Cortex of kidney (tissue), 1 donor: ENCODE measurements at places on chromosomes 3 and 15.

GRCh38 chr3:112739252-112739965 lies 98.5 kb upstream of the CCDC80 start:
- DNase-seq: no peak

DNA sequence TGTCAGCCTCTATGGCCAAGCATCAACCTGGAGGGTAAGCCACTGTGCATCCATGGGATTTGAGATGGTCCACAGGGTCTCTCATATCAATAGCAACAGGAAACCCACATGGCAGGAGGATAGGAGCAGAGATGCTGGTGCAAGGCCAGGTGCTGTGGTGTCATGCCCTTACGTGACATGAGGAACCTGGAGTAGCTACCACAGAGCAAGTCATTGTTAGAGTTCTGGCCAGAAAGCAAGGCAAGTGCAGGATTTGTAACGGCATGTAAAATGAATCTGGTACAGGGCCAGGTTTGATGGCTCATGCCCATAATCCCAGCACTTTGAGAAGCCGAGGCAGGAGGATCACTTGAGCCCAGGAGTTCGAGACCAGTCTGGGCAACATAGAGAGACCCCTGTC lies 14.8 kb upstream of the ZNF774 start:
- no peak for DNase-seq

- DNase-seq: no peak
Observed at GRCh38 chr3:69085168-69085832, 563 bp downstream of the ARL6IP5 start.

GRCh38 chr3:111738238-111738637 lies 120.8 kb upstream of the PHLDB2 start:
- DNase-seq: no peak

DNA sequence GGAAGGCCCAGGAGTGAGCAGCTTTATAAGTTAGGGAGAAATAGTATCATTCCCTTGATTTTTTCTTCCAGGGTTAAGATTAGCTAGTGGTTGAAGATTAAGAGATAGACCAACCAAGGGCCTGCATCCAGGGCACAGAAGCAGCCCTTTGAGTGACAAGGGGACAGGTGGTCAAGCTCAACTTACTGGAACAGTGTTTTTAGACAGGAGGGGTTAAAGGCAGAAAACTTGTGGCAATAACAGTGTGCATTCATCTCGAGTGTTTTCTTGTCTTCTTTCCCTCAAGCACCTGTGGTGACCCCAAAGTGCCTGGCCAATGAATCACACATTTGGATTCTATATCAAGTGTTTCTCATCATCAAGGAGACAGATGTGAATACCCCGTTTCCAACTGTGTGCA lies 267.5 kb downstream of the PDCD6IP start:
- no peak for DNase-seq

DNA sequence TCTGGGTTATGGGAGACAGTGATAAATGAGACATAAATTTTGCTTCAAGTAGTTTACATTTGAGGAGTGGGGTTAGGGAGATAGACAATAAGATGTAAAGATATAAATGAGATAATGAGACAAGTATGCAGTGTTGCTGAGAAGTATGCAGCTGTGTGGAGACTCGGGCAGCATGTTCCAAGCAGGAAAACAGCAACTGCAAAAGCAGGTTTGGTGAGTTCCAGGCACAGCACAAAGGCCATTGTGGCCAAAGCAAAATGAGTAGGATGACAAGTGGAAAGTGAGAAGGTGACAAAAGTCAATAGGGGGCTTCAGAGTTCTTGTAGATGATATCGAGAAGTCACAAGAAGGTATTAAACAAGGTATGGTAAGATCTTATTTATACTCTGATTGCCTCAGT lies 259.1 kb upstream of the PEX5L start:
- DNase-seq: no peak

DNA sequence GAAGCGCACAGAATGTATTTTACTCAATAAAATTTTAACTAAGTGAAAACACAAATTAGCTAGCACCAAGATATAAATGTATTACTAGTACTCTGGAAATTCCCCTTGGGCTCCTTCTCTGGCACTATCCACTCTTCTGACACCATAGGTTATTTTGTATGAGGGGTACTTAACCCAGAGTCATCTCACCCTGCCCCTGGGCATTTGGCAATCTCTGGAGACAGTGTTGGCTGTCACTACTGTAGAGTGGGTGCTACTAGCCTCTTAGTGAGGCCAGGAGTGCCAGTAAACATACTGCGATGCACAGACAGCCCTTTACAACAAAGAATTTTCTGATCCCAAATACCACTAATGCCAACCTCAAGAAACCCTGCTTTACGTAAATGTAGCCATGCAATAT lies 246.3 kb upstream of the KBTBD8 start:
- DNase-seq: no peak
